ENCODE measurements at places on chromosomes 1 and 21.

DNA sequence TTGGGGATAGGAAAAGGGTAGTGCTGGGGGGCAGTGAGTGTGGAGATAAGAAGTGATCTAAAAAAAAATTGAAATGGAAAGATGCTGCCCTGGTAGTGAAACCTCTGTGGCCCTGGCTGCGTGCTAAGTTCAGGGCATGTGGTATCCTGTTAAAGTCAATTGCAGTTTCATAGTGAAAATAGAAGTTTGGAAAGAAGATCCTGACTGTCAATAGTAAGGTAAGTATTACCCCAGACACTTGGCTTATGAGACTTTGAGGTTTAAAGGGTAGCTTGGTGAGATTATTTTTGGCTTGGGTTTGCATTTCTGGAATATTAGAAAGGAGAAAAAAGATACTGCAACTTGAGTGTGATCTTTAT, 6.8 kb downstream of the ARID1A start:
- H3K4me1 ChIP-seq = peaks cover 66% of the 10 kb centered on the region
- no peaks in the 10 kb centered on the region for H3K27me3 ChIP-seq
- H3K36me3 ChIP-seq = peaks cover 28% of the 10 kb centered on the region

DNA sequence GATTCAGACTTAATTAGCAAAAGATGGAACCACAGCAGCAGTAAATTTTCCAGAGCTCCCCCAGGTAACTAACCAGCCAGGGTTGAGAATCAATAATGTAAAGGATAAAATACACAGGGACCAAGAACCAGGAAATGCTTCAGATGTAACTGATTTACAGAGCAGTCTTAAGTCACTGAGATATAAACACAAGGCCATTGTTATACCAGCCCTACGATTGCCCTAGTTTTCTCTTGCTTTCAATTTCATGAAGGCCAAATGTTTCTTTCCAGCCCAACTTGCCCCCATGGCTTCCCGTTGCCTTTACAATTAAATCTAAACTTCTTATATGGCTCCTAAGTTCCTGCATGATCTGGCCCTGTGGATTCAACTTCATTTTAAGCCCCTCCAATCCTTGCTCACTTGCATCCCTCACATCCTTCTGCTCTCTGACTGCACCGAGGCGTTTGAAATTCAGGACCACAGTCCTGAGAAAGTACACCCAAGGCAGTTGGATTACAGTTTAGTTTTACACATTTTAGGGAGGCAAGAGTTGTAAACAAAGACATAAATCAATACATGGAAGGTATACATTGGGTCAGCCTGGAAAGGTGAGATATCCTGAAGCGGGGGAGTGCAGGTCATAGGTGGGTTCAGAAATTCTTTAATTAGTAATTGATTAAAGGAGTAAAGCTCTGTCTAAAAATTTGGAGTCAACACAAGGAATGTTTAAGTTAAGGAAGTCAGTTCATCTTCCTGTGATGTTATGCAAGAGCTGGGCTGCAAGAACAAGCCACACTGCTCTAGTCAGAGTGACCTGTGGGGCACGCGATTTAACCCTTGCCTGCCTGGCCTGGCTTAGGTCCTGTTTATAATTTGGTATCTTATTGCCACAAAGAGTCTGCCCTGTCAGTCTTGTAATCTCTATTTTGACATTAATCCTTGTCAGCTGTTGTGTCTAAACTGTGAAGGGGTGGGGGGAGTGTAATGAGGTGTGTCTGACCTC, 69.9 kb upstream of the COG2 start:
- H3K27ac ChIP-seq = no peak overlapping the region
- H3K36me3 ChIP-seq = no peaks in the 10 kb centered on the region
- H3K4me1 ChIP-seq = no peaks in the 10 kb centered on the region
- no peak for DNase-seq

GRCh38 chr1:170218257-170218650, 72.5 kb downstream of the NTMT2 start:
- H3K4me3 ChIP-seq = no peak overlapping the region
- no peak for DNase-seq
- H3K4me1 ChIP-seq = no peaks in the 10 kb centered on the region
- no peak overlapping the region for H3K27ac ChIP-seq

DNA sequence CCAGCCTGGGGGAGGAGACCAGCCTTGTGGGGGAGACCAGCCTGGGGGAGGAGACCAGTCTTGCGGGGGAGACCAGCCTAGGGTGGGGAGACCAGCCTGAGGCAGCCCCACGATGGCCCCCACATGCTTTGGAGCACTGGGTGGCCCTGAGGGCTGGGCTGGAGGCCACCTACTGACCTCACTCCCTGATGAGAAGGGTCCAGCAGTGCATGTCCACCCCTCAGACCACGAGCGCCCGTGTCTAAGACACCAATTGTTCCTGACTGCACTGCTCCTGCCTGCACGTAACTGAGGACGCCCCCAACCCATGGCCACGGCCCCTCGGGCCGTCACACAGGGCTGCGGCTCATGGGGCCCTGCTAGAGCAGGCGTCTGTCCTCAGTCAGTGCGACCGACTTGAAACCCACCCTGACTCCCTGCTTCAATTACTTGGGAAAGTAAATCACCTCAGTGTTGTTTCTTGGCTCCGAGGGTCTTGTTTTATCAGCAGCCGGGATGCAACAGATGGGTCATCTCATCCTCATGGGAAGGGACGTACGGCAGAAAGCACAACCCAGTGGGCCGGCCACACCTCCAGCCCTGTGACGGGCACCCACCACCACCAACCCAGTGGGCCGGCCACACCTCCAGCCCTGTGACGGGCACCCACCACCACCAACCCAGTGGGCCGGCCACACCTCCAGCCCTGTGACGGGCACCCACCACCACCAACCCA, at the start of gene SPATC1L:
Gene SPATC1L, minus strand, starts transcription at position 550 of the 715 bp plus-strand sequence. CDS start 1,643 bp downstream, outside the sequence.
- peak within 1 kb of the TSS; percentile 85 for H3K27ac ChIP-seq
- no peaks in the 10 kb centered on the region for H3K27me3 ChIP-seq
- no peak for DNase-seq
- H3K4me3 ChIP-seq = peak within 1 kb of the TSS; percentile 64
- H3K4me1 ChIP-seq = peaks cover 25% of the 10 kb centered on the region

DNA sequence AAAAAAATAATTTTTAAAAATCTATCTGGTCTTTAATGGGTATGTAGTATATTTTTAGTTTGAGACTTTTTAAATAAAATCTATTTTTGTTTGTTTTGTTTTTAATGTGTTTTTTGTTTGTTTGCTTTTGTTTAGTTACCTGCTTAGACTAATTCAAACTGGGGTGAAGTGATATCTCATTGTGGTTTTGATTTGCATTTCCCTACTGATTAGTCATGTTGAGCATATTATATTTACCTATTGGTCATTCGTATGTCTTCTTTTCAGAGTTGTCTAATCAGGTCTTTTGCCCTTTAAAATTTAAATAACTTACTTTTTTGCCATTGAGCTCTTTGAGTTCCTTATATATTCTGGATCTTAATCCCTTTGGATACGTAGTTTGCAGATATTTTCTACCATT, 20.3 kb downstream of the CD1B start:
- no peaks in the 10 kb centered on the region for H3K4me1 ChIP-seq
- no peaks in the 10 kb centered on the region for H3K27me3 ChIP-seq
- H3K4me3 ChIP-seq = no peak overlapping the region
- no peak for DNase-seq

DNA sequence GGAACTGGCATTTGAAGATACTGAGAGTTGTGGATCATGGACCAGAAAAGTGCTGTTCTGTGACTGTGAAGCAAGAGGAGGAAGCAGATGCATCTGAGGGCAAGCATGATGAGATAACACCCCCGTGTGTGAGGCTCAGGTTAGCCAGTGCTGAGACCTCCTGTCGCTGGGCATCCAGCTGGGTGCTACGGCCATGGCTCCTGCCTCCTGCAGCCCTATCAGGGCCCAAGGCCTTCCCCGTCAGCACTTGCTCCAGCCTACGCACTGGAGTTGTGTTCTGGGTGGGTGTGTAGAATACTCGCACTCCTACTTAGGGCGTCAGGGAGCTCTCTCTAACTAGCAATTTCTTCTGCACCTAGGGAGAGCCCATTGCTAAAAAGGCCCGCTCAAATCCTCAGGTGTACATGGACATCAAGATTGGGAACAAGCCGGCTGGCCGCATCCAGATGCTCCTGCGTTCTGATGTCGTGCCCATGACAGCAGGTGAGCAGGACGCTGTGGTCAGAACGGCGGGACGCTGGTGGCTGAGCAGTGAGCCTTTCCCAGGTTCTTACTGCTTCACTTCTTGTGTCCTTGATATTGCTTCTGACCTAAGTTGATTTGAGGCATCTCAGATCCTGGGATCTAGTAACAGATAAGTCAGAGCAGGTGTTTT, 6.5 kb downstream of the PPIE start:
- no peaks in the 10 kb centered on the region for H3K27me3 ChIP-seq
- H3K4me3 ChIP-seq = no peak overlapping the region
- DNase-seq = no peak

DNA sequence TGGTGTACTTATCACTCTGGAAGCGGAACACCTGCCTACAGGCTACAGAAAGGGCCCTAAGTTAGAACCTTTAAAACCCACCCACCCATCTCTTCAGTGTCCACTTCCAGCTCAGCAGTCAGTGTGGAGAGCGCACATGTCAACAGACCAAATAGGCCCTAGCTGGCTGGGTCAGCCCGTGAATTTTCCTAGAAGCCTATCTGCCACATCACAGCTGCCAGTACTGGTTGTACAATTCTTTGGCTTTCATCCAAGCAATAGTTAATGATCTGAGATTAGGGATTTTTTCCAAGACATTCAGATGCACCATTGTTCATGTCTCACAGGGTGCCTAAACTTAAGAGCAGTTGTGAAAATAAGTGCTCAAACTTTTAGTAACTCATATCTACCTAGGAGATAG, 197.1 kb downstream of the KCNK2 start:
- H3K4me1 ChIP-seq = no peaks in the 10 kb centered on the region
- no peak for DNase-seq
- no peaks in the 10 kb centered on the region for H3K27me3 ChIP-seq
- no peak overlapping the region for H3K4me3 ChIP-seq

DNA sequence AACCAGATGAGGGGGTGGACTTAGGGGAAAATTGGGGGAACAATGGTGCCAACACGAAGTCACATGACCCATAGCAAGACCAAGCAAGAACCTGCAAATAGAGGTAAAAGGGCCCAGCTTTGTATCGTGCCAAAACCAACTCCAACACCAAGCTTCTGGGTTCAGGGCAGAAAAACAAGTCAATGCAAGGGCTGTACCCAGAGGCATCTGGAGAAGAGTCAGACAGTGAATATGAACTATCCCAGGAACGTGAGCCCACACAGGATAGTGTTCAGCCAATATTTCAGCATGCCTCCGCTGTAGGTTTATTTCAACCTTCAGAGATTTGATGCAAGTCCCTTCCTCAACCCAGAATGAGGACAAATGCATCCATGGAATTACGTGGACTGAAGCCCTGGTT, 15.0 kb upstream of the ZMYM6 start:
- H3K27ac ChIP-seq = no peak overlapping the region
- H3K4me1 ChIP-seq = no peaks in the 10 kb centered on the region
- no peak overlapping the region for H3K4me3 ChIP-seq
- H3K36me3 ChIP-seq = no peaks in the 10 kb centered on the region
- no peak for DNase-seq

GRCh38 chr1:173867141-173867752, 542 bp downstream of the GAS5 start:
- no peak for DNase-seq
- H3K4me1 ChIP-seq = peaks cover 56% of the 10 kb centered on the region
- no peaks in the 10 kb centered on the region for H3K27me3 ChIP-seq
- peaks cover 49% of the 10 kb centered on the region for H3K36me3 ChIP-seq
- peak overlapping the region; percentile 96 for H3K27ac ChIP-seq

GRCh38 chr21:45670731-45671130, 27.2 kb downstream of the PCBP3 start:
- DNase-seq = no peak
- no peaks in the 10 kb centered on the region for H3K36me3 ChIP-seq
- H3K27me3 ChIP-seq = no peaks in the 10 kb centered on the region
- H3K4me1 ChIP-seq = no peaks in the 10 kb centered on the region
- no peak overlapping the region for H3K27ac ChIP-seq

DNA sequence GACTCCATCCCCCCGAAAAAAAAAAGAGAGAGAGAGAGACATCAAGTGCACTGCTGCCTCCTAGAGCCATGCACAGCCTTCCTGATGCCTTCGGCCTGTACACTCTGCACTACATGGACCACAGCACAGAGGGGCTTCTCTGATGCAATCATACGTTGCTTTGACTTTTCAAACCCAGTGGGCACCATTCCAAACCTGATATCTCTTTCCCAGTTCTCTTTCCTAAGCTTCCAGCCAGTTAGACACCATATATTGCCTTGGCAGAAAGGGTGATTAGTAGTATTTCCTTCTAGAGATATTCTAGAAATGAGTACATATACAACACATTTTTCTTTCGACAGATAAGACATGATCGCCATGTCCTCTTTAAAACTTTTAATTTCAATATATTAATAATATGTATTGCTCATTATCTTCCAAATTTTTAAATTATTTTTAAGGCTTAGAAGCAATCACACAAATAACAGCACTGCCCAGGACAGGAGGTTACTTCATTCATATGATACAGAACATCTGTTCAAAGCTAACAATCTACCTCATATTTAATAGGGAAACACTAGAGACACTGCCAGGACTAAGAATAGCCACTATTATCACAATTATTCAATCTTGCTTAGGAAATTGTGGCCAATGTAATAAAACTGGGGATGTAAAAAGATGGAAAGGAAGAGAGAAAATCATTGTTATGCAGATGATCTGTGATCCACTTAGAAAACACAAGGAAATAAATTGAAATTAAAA, 9.9 kb downstream of the CLCA1 start:
- DNase-seq = no peak
- H3K4me3 ChIP-seq = no peak overlapping the region
- H3K36me3 ChIP-seq = no peaks in the 10 kb centered on the region
- H3K27ac ChIP-seq = no peak overlapping the region
- H3K4me1 ChIP-seq = no peaks in the 10 kb centered on the region

DNA sequence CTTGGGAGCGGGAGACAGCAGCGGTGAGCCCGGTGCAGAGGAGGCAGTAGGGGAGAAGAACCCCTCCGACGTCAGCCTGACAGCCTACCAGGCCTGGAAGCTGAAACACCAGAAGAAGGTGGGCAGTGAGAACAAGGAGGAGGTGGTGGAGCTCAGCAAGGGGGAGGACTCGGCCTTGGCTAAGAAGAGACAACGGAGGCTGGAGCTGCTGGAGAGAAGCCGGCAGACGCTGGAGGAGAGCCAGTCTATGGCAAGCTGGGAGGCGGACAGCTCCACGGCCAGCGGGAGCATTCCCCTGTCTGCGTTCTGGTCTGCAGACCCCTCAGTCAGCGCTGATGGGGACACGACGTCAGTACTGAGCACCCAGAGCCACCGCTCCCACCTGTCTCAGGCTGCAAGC, 32.9 kb downstream of the STYXL2 start:
- H3K4me3 ChIP-seq = no peak overlapping the region
- DNase-seq = no peak
- H3K27ac ChIP-seq = no peak overlapping the region
- H3K27me3 ChIP-seq = peaks cover 2% of the 10 kb centered on the region

- no peak overlapping the region for H3K4me3 ChIP-seq
- H3K4me1 ChIP-seq = peaks cover 16% of the 10 kb centered on the region
- H3K27ac ChIP-seq = no peak overlapping the region
- H3K36me3 ChIP-seq = no peaks in the 10 kb centered on the region
These were observed 12.8 kb upstream of the AADACL4 start for GRCh38 chr1:12630946-12631530.

GRCh38 chr1:159779403-159779851, 1.3 kb upstream of the DUSP23 start:
- DNase-seq = no peak
- peaks cover 20% of the 10 kb centered on the region for H3K4me1 ChIP-seq
- no peaks in the 10 kb centered on the region for H3K36me3 ChIP-seq
- H3K27ac ChIP-seq = no peak overlapping the region

Measured in CD4-positive, alpha-beta T cell (primary cell).